Right kidney (tissue), 9 donors: ENCODE measurements at places on chromosomes 13 and 19.
A peak's percentile ranks its signal among the peaks of the same experiment; 100 is the strongest.

GRCh38 chr19:43439032-43439708 is 24.5 kb downstream of the TEX101 start:
- no peak for DNase-seq

DNA sequence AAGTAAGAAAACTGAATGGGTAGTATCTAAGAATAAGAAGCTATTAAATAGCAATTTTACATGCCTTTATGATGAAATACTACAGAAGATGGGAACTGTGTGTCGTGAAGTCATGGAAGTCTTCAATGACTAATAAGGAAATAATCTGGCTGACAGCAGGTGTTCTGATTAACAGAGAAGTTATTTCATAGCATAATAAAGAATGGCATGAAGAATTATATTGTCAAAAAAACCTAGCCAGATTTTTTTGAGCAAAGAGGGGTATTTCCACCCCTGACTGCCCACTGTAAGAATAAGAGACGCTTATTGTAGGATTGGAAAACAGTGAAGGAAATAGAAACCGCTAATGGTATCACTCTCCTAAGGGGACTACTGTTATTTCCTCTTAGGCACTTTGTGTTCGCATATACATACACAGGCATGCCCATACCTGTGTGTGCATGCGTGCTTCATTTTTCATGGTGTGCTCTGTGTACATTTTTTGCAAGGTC is 318.8 kb downstream of the SHISA2 start:
- DNase-seq, result no peak

GRCh38 chr13:113157929-113158747 is at the start of gene PROZ:
TSS of gene PROZ (plus strand) at chr13:113158648. CDS start at chr13:113158661, 13 bp downstream.
- no peak for DNase-seq

DNA sequence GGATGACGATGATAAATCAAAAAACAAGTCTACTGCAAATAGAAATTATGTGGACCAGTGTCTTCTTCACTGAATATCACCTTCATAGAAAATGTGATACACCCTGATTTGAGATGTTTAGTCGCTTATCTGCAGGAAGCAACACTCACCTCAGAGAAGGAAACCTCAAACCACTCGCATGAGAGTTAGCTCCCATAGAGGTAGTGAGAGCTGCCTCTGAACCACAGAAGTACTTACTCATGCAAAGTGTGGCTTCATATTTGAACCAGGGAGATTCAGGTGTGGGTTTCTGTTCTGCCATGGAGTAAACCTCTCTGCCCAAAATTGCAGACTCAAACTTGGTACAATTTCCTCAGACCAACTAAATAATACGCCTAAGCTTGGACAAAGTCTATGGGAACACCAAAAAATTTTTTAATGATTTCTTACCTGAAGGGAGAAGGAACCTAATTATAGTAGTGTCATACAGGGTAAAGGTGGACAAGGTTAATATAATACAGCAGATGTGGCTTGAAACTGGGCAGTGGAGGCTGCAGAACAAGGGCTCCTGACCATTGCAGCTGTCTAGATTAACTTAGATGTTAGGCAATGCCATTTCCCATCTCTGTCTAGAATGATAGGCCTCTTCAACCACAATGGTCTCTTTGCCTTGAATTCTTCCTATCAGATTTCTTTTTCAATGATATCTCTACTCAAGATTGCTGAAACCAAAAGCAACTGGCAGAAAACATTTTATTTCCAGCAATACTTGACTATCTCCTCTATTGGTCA is 29.6 kb upstream of the RCBTB2 start:
- no peak for DNase-seq

- DNase-seq, result no peak
Measured at GRCh38 chr13:19153782-19154450, 27.7 kb downstream of the TUBA3C start.

DNA sequence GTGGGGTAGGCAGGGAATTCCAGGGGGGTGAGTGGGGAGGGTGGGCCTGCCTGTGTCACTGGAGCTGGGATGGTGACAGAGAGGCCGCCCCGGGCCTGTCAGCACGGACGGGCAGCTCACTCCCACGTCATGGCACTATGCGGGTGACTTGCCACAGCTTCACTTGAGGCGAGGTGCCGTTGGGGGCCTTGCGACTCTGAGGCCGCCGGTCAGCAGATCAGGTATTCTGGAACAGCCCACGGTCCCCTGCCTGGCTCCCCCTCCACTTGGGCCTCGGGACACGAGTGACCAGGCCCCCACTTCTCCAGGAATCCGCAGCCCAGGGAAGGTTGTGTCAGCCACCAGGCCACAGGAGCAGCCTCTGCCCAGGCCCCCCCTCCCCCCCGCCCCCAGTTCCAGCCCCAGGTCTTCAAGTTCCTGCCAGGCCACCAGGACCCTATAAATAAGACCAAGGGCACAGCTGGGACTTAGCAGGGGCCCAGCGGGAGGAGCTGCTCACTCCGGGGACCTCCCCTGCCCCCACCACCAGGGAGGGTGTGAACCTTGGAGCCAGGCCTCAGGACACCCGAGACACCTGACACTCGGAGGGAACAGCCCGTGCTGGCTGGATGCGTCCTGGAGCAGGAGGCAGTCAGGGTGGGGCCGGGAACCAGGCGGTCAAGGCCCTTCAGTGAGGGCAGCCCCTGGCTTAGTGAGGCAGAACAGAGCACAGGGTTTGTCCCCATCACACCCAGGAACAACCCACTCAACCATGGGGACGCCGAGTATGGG is 2.7 kb upstream of the MIDN start:
- peak; percentile 66 for DNase-seq

DNA sequence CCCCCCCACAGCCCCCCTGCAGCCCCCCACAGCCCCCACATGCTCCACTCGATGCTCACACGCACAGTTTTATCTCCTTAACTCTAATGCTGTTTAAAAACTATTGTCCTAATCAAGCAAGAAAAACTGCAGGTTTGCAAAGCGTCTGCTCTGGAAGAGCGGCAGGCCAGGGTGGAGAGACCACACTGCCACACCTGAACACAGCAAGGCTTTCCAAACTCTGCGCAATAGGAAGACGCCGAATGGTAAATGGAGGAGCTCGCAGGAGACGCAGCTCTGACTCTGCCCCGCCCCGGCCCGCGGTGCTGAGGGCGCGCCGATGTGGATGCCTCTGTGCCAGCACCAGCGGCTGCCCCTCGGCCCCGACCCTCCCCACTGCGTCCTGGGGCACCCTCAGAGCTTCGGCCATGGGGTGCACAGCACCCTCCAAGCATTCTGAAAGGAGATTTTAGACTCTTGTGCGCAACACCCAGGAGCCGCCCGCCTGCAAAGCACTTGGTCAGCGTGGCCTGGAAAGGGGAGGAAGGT is 32.4 kb downstream of the RASA3 start:
- no peak for DNase-seq

- DNase-seq, result no peak
Measured at GRCh38 chr19:40928850-40929249, 46.8 kb upstream of the CYP2A7 start.

- DNase-seq, result no peak
Measured at GRCh38 chr19:3469638-3470499, 10.5 kb downstream of the SMIM24 start.

DNA sequence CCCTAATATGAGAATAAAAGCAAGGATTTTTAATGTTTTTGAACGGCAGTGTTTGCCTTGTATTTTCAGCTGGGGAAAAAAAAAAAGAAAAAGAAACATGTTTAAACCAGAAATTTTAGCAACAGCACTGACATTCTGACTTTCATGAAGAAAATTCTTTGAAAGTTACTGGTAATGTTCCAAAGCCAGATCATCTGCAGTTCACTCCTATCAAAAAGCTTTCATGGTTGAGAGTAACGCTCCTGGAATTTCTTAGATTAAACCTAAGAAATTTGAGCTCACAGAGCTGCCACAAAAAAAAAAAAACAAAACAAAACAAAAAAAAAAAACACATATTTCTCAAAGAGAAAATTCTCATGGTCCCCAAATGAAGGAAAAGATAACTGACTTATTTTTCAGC is 1106.7 kb downstream of the EFNB2 start:
- no peak for DNase-seq

GRCh38 chr13:79992111-79992510 is 348.8 kb downstream of the SPRY2 start:
- no peak for DNase-seq

DNA sequence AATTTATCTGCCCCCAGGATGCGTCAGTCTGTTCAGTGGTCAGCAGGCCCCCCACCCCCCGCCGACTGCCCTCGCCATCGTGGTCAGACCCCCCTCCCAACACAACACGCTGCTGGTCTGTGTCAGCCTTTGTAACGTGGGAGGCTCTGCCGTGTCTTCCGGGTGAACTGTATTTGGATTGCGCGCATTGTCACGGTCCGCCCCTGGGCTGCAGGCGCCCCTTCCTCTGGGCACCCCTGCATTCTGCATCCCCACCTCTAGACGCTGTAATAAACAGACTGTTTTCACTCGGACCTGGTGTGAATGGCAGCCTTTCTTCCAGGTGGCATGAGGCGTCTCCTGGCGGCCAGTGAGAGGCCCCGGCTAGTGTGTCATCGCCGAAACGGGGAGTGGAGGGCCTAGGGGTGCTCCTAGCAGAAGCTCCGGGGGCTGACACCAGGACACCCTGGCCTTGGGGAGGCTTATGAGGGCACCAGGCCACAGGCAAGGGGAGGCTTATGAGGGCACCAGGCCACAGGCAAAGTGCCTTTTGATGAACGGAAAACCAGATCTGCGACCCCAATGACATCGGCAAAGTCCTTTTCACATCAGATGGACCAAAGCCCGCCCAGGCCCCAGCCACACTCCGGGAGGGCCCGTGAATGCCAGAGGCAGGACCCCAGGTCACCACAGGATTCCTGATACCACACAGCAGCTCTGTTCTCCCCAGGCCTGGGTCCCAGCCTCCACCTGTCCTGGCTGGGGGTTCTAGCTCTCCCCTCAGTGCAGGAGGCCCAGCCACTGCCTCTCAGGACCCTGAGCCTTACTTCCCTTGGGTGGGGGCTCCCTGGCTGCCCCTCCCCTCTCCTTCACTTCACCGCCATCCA is 3.6 kb downstream of the PLEKHJ1 start:
- no peak for DNase-seq

GRCh38 chr13:96636001-96636709 is 358.1 kb downstream of the OXGR1 start:
- no peak for DNase-seq

DNA sequence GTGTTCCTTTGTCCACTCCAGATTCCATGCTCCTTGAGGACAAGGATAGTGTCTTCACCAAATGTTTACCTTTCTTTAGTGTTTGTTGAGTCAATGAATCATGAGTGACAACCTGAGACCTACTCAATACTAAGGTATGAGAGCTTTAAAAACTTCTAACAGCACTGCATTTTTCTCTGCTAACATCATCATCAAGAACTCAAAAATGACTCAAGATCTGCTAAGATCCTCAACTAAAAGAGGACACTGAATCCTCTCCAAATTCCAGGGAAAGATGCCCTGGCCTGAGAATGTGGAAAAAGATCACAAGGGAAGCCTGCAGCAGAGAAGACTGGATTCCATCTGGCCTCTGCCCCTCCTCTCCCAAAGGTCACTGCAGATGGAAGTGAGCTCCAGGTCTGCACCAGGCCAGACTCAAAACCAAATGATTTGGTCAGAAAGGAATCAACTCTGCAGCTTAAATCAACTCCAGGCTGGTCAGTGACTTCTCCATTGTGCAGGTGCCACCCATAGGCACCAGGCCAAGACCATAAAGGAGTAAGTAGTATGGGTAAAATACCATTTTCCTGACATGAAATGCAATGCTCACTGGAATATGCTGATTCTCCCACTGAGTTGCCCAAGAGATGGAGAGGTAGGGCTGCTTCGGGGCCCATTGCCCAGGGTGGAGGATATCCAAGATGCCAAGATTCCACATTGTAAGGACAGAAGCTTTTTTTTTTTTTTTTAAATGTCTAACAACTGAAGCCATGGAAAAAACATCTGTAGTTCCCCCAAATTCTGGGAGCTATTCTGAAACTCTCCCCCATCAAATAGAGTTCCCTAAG is 89.5 kb upstream of the DOCK9 start:
- no peak for DNase-seq
